ENCODE measurements at places on chromosomes 11 and 22. TPM values are rescaled to one million over a fixed set of nuclear protein-coding genes. Genes with fewer than 3 reads are reported as not detected.
A peak's percentile ranks its signal among the peaks of the same experiment; 100 is the strongest.

- H3K4me1 ChIP-seq = no peaks in the 10 kb centered on the region
- no peaks in the 10 kb centered on the region for H3K36me3 ChIP-seq
- DNase-seq = no peak
- H3K4me3 ChIP-seq = no peak overlapping the region
- no peaks in the 10 kb centered on the region for H3K27me3 ChIP-seq
These were observed 765.1 kb downstream of the KCNA4 start for GRCh38 chr11:29251738-29252137.

GRCh38 chr11:94024547-94024946 is 3.4 kb downstream of the HEPHL1 start:
- no peak overlapping the region for H3K4me3 ChIP-seq
- no peaks in the 10 kb centered on the region for H3K4me1 ChIP-seq
- no peaks in the 10 kb centered on the region for H3K36me3 ChIP-seq

- H3K27ac ChIP-seq = no peak overlapping the region
- DNase-seq = no peak
- H3K4me1 ChIP-seq = no peaks in the 10 kb centered on the region
- peaks cover 4% of the 10 kb centered on the region for H3K36me3 ChIP-seq
- no peak overlapping the region for H3K4me3 ChIP-seq
These were observed 16.4 kb upstream of the TESMIN start for GRCh38 chr11:68767672-68768071.

OR52E1 gene
- not detected for total RNA-seq

DNA sequence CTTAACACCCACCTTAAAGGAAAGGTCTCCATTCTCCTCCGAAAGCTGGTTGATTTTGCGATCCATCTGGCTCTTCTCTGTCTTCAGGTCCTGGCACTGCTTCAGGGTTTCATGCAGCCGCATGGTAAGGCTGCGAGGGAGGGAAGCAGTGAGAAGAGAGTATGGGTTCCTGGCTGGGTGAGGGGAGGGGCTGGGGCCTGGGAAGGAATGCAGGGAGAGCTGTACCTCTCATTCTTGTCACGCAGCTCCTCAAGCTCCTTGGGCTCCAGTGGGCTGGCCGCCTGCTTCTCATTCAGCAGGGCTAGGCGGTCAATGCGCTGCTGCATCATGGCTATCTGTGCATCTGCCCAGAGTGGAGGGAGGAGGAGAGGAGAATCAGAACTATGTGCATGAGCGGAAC is 19.5 kb downstream of the IL18BP start:
- no peak for DNase-seq
- H3K27me3 ChIP-seq = no peaks in the 10 kb centered on the region
- H3K36me3 ChIP-seq = peaks cover 100% of the 10 kb centered on the region
- peaks cover 20% of the 10 kb centered on the region for H3K4me1 ChIP-seq

- H3K27me3 ChIP-seq = no peaks in the 10 kb centered on the region
- H3K4me3 ChIP-seq = no peak overlapping the region
- no peaks in the 10 kb centered on the region for H3K36me3 ChIP-seq
These were observed 34.3 kb downstream of the GAB4 start for GRCh38 chr22:16973591-16974297.

- no peaks in the 10 kb centered on the region for H3K27me3 ChIP-seq
- H3K27ac ChIP-seq = no peak overlapping the region
- no peaks in the 10 kb centered on the region for H3K4me1 ChIP-seq
- DNase-seq = no peak
These were observed 1160.3 kb downstream of the FAM181B start for GRCh38 chr11:81573367-81573766.

GRCh38 chr11:99142237-99142636 is 121.5 kb downstream of the CNTN5 start:
- no peaks in the 10 kb centered on the region for H3K27me3 ChIP-seq
- no peak for DNase-seq
- H3K27ac ChIP-seq = no peak overlapping the region
- no peak overlapping the region for H3K4me3 ChIP-seq
- H3K36me3 ChIP-seq = no peaks in the 10 kb centered on the region
- no peaks in the 10 kb centered on the region for H3K4me1 ChIP-seq

PDGFD gene
- total RNA-seq = 17.5 TPM

GRCh38 chr22:42150727-42151590 is 20.3 kb upstream of the CYP2D6 start:
- DNase-seq = no peak
- no peaks in the 10 kb centered on the region for H3K36me3 ChIP-seq
- H3K4me1 ChIP-seq = no peaks in the 10 kb centered on the region
- no peak overlapping the region for H3K27ac ChIP-seq

OR51B4 gene
- total RNA-seq = not detected

- H3K27me3 ChIP-seq = no peaks in the 10 kb centered on the region
- no peaks in the 10 kb centered on the region for H3K36me3 ChIP-seq
- H3K4me1 ChIP-seq = no peaks in the 10 kb centered on the region
- no peak overlapping the region for H3K27ac ChIP-seq
- H3K4me3 ChIP-seq = no peak overlapping the region
These were observed 49.7 kb downstream of the MYEOV start for GRCh38 chr11:69343401-69344321.

LRRC51 gene
- 4.0 TPM for total RNA-seq

MS4A6A gene
- total RNA-seq = 23.2 TPM

PIH1D2 gene
- 3.5 TPM for total RNA-seq

GRCh38 chr11:85236211-85236610 is 390.9 kb downstream of the DLG2 start:
- DNase-seq = no peak
- H3K36me3 ChIP-seq = no peaks in the 10 kb centered on the region
- no peaks in the 10 kb centered on the region for H3K27me3 ChIP-seq
- no peaks in the 10 kb centered on the region for H3K4me1 ChIP-seq
- H3K4me3 ChIP-seq = no peak overlapping the region

CD6 gene
- 0.21 TPM for total RNA-seq

EFEMP2 gene
- total RNA-seq = 84.0 TPM

- no peak overlapping the region for H3K4me3 ChIP-seq
- H3K27me3 ChIP-seq = no peaks in the 10 kb centered on the region
- no peak for DNase-seq
- peaks cover 5% of the 10 kb centered on the region for H3K36me3 ChIP-seq
- H3K27ac ChIP-seq = peak overlapping the region; percentile 96
- peaks cover 15% of the 10 kb centered on the region for H3K4me1 ChIP-seq
These were observed 23.7 kb upstream of the GRK2 start for GRCh38 chr11:67242548-67242947.

CLDN5 gene
- total RNA-seq = 19.8 TPM

All from heart right ventricle (tissue), 16 donors.